ENCODE measurements at places on chromosomes 11 and 22.

- no peak for DNase-seq
Observed at GRCh38 chr22:22916215-22916951, 28.8 kb downstream of the IGLL5 start.

DNA sequence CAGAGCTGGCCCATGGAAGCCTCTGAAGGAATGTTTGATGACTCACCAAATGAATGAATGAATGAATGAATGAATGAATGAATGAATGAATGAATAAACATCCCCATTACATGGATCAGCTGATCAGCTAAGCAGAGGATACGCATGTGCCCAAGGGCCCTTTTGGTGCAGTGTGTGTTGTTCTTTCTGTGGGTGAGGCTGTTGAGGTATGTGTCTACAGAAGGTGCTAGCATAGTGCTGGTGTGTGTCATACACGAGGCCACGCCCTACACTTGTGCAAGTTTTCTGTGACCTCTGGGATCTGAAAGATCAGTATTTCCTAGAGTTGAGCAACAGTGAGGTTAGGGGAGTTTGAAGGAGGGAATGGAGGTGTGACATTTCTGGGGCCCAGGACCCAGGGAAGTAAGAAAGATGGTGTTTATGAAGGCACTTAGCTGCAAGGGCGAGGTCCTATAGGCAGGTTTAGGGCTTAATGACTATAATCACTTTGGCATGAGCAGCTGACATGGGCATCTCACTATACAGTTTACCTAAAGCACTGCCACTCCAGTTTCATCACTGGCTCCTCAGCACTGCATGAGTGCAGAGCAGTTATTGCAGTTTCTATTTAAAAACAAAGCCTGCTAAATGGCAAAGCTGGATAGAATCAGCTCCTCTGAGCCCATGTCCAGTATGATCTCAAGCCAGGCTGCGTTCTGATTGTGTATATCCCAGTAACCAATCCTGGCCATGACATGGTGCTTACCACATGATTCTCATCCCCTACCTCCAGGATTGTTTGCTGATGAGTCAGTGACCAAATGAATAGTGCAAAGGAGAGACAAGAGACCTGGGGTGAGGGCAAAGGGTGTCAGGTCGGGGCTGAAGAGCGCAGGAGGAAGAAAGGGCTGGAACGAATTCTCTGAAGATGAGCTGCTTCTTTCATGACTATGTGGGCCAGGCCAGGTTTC, 36.4 kb upstream of the E2F8 start:
- no peak for DNase-seq

GRCh38 chr11:93704237-93704636, 37.1 kb downstream of the TAF1D start:
- DNase-seq = no peak

- DNase-seq = no peak
Observed at GRCh38 chr11:12074529-12075195, 35.7 kb upstream of the MICAL2 start.

- DNase-seq = peak; percentile 31
Observed at GRCh38 chr11:7514099-7514591, 346 bp downstream of the PPFIBP2 start.

GRCh38 chr22:24843048-24843447, 37.0 kb downstream of the SGSM1 start:
- DNase-seq = no peak

- DNase-seq = no peak
Observed at GRCh38 chr22:19819208-19819910, 35.3 kb downstream of the GNB1L start.

- no peak for DNase-seq
Observed at GRCh38 chr22:39514373-39514973, 5.9 kb upstream of the ATF4 start.

DNA sequence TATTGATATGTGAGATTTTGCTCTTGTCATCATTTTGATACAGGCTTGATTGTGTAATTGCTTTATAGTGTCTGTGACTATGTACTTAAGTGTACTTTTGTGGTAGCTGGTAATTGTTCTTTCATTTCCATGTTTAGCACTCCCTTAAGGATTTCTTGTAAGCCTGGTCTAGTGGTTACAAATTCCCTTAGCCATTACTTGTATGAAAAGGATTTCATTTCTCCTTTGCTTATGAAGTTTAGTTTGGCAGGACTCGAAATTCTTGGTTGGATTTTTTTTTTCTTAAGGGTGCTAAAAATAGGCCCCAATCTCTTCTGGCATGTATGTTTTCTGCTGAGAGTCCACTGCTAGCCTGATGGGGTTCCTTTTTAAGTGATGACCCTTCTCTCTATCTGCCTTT, 346.8 kb downstream of the JRKL start:
- no peak for DNase-seq

- DNase-seq = no peak
Observed at GRCh38 chr11:62432695-62433094, 13.9 kb downstream of the SCGB1A1 start.

- peak; percentile 42 for DNase-seq
Observed at GRCh38 chr11:78420796-78421209, 3.2 kb upstream of the GAB2 start.

- DNase-seq = no peak
Observed at GRCh38 chr11:2168286-2169004, 3.2 kb downstream of the TH start.

GRCh38 chr22:19109198-19110063, 12.8 kb downstream of the DGCR2 start:
- DNase-seq = peak; percentile 62

DNA sequence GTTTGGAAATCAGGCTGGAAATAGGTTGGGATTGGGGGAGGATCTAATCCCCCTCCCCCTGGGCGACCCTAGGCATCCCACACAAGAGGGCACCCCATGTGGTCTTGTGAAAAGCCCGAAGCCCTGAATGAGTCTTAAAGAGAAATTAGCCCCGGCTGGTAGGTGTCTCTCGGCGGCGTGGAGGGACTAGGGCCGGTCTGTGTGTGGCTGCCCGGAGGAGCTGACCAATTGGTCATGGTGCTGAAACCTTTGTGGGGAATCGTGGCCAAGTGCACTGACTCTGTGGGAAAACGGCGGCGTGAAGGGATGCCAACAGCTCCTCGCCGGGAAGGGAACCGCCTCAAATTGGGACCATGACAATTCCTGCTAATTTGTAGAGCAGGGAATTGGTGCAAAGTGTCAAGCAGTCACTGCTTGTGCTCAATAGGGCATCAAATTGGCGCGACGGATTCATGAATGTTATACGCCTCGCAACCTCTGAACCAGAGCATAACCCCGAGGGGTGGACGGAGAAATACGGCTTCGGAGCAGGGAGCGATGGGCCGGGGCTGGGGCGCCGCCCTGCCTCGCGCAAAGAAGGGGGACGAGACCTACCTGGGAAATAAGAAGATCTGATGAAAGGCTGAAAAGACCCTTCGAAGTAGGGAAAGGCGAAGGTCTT, 1.5 kb downstream of the DBX1 start:
- no peak for DNase-seq

- no peak for DNase-seq
Observed at GRCh38 chr11:74689666-74690065, 41.6 kb downstream of the CHRDL2 start.

DNA sequence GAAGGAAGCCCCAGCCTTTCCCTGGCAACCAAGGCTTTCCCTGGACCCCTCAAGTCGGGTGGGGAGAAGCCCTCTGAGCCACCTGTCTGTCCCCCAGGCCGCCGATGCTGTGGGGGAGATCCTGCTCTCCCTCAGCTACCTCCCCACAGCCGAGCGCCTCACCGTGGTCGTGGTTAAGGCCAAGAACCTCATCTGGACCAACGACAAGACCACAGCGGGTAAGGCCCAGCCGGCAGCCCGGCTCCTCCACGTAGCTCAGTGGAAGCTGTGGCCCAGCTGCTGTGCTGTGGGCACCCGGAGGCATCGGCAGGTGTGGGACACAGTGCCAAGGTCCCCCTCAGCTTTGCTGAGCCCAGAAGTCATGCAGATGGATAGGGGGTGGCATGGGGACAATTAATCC, 12.2 kb upstream of the RHOD start:
- DNase-seq = no peak

DNA sequence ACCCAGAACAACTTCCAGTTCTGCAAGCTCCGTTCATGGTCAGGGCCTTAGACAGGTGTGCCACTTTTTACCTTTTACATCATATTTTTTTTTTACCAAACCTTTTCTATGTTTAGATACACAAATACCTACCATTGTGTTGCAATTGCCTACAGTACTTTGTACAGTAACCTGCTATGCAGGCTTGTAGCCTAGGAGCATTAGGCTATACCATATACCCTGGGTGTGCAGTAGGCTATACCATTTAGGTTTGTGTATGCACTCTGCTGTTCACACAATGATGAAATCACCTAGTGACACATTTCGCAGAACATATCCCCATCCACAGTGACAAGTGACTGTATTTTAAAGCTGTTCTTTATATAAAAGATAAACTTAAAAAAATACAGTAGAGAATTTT, 29.6 kb downstream of the APIP start:
- DNase-seq = no peak

- DNase-seq = no peak
Observed at GRCh38 chr11:126304457-126305075, 706 bp downstream of the DCPS start.

GRCh38 chr11:69463995-69464960, 17.2 kb upstream of the LINC01488 start:
- DNase-seq = no peak

GRCh38 chr11:109963101-109963500, 130.1 kb upstream of the ZC3H12C start:
- DNase-seq = no peak

DNA sequence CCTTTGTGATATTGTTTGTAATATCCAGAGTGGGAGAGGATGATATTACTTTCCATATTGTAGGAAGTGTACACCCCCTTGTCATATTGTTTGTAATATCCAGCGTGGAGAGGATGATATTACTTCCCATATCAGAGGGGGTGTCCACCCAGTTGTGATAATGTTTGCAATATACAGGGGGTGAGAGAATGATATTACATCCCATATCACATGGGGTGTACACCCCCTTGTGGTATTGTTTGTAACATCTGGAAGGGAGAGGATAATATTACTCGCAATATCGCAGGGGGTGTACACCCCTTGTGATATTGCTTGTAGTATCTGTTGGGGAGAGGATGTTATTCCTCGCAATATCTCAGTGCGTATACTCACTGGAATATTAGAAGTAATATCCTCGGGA, 61.5 kb downstream of the PRSS23 start:
- DNase-seq = no peak

DNA sequence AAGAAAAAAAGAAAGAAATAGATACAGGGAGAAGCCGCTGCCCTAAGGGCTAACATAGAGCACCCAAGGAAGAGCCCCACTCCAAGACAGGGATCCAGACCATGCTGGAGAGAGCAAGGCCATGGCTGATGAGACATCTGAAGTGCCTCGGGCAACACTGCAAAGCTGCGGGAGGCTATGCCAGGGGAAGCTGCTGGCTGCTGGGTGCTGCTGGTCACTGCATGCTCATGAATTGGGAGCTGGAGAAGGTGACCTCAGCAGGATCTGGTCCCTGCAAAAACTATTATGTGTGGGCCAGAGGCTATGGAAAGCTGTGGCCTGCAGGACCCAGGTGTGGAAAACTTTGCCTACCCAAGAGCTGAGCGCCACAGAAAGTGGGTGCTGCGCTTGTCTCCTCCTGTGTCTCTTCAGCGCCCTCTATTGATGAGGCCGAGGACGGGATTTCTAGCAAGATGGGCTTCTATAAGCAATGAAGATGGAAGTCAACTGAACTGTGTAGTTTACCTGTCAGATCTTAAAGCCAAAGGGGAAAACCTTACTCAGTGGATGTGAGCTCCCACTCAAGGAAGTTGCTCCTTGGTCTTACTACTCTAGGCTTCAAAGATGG, 17.3 kb upstream of the SLC29A2 start:
- peak; percentile 64 for DNase-seq

- DNase-seq = no peak
Observed at GRCh38 chr22:50460938-50461337, 13.9 kb downstream of the SBF1 start.

- no peak for DNase-seq
Observed at GRCh38 chr22:27779643-27780042, 21.9 kb downstream of the MN1 start.

DNA sequence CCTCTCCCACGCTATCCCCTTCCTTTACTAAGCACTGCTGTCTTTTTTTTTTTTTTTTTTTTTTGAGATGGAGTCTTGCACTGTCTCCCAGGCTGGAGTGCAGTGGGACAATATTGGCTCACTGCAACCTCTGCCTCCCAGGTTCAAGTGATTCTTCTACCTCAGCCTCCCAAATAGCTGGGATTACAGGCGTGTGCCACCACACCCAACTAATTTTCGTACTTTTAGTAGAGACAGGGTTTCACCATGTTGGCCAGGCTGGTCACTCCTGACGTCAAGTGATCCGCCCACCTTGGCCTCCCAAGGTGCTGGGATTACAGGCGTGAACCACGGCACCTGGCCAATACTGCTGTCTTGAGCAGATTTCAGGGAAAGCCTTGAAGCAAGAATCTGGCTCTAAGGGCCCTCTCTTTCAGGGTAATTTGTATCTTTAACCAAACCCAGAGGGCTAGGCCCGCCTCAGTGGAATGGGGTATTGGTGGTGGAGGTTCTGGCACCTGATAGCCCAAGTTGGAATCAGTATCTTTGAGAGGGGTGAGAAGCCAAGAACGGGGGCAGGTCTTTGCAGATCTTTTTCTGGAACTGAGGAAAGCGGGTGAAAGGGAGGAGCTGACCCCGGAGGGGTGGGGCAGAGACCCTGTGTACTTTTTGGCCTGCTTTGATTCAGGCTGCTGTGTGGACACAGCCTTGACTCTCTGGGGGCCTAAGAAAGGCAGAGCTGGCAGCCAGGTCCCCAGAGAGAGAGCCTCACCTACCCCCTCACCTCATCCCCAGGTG, 37.0 kb downstream of the TRIOBP start:
- DNase-seq = no peak

- no peak for DNase-seq
Observed at GRCh38 chr11:12640355-12640754, 33.9 kb upstream of the TEAD1 start.

- DNase-seq = no peak
Observed at GRCh38 chr11:63621071-63621470, 6.8 kb upstream of the PLAAT3 start.

GRCh38 chr11:114074546-114075343, 15.2 kb downstream of the ZBTB16 start:
- DNase-seq = no peak

DNA sequence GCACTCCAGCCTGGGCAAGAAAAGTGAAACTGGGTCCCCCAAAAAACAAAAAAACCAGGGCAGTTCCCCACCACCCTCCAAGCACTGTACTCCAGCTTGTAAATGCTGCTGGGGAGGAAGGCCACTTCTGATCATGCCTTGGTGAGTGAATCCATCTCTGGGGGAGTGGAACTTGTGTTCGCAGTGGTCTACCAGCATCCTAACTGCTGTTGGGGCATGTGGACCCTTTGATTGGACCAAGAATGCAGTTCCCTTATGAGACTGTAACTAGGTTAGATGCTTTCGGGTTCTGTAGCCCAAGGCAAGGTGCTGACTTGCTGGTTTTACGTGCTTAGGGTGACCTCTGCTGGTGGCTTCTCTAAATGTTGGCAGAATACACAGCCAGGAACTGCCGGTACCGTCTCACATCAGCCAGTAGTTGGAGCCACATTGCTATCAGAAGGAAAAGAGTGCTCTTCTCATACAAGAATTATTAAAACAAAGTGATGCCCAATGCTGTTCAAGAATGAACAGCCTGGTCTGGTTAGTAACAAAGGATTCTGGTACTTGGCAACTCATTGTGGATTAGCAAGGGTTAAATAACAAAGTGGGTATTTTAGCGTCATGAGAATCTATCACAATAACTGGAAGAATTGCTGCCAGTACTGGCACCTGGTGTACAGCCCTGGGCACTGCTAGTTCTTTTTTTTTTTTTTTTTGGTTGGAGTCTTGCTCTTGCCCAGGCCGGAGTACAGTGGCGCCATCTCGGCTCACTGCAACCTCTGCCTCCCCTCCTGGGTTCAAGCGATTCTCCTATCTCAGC, 13.0 kb downstream of the EIF1AD start:
- DNase-seq = peak; percentile 89
